ENCODE measurements at places on chromosomes 4 and X.

- DNase-seq = peak; percentile 21
These were observed 1.2 kb upstream of the EFHC2 start for GRCh38 chrX:44344687-44345086.

GRCh38 chr4:109184491-109184961 is 117.9 kb downstream of the COL25A1 start:
- DNase-seq = no peak

DNA sequence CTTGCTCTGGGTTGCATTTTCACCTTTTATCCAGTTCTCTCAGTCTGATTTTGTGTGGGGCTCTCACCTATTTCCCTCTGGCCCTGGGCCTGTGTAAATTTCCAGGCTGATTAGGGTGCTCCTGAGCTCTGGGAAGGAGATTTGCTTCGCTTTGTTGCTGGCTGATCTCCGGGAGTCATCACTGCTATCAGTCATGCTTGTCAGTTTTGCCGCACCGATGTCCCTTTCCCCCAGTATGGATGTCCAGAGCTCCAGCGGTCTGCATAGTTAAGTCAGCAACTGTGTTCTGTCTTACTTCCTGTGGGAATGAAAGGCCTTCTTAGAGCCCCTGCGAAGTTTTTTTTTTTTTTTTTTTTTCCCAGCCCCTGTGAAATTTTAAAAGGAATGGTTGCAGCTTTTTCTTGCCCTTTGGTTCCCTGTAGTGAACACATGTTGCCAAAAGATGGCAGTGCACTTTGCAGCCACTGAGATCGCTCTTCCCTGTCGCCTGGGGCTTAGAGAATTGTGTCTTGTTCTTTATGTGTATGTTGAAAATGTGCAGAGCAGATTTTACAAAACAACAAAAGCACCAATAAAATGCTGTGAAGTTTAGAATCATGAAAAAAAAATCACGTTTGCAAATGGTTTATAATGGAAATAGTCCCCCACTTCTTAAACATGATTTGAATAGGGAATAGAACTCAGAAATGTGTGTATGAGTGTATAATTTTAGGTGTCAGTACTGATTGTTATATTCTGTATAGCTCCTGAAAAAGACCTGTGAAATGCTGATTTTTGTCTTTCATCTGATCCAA is 109.1 kb upstream of the SLC4A4 start:
- DNase-seq = no peak

DNA sequence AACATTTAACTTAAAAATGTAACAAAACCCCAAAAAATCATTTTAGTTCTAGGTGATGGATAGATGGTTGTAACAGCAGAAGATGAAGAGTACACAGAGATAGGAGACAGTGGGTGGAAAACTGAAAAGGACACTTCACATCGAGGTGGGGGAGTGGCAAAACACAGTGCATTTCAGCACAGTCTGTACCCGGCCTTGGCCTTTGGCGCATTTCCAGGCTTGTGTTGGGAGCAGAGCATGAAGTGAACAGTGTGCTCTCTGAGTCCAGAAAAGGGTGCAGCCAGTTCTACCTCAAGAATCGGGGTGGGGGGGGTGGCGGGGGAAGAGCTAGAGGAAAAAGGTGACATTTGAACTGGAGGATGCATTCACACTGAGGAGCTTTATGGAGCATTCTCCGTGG is 4.3 kb downstream of the TSPYL2 start:
- DNase-seq = no peak

DNA sequence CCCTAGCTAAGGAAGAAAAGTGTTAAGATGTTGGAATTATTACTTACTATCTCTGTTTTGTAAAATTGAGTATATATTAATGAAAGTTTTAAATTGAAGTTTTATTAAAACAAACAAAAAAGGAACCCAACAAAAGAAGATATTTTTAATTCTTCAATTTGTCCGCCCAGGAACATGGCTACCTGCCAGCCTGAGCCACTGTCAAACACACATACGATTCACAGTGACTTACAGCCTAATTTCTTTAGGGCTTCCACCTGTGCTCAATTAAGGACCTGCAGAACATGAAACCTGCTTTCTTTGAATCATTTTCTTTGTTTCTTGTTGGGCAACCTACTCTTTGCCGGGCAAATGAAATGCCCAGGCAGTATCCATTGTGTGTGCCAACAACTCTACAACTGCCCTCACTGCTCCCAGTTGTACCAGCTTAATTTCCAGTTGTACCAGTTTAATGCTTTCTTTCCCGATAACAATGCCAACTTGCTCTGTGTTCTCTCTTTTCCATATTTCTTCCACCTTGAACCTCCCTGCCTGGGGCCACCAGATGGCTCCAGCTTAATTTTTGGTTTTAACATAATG is 181.7 kb downstream of the GBA3 start:
- DNase-seq = no peak

GRCh38 chr4:123652476-123652875 is 255.9 kb downstream of the SPRY1 start:
- no peak for DNase-seq

DNA sequence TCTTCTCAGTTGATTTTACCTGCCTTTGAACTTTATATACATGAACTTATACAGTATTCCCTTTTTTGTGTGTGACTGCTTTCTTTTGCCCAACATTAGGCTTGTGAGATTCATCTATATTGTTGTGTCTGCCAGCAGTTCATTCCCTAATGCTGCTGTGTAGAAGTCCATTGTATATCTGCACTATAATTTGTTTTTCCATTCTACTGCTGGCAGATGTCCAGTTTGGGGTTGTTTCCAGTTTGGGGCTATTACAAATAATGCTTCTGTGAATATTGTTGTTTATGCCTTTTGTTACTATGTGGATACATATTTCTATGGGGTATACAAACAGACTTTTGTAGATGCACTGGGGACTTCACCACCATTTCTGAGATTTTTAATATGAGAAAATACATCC is 268.4 kb downstream of the DCTD start:
- DNase-seq = no peak

- no peak for DNase-seq
These were observed 102.0 kb upstream of the GATB start for GRCh38 chr4:151862766-151863165.

- DNase-seq = no peak
These were observed 38.3 kb upstream of the PPP2R3B start for GRCh38 chrX:425056-425455.

DNA sequence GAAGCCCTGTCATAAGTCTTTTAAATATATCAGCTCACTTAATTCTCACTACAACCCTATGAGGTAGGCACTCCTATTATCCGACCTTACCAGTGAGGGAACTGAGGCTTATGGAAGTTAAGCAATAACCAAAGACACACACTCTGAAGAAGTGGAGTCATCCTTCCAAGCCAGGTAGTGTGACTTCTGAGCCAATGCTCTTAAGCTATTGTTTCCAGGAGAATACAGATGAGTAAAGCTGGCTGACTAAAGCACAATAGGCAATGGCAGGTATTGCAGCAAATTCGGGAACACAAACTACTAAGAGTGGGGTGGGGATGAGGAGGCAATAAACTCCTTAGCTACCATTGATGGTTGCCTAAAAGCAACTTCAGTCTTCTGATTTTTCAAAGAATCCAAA is 81.8 kb upstream of the KIT start:
- DNase-seq = no peak

- no peak for DNase-seq
These were observed 113.0 kb upstream of the TLR3 start for GRCh38 chr4:185955826-185956543.

- DNase-seq = no peak
These were observed 833.2 kb downstream of the CCSER1 start for GRCh38 chr4:90960433-90960832.

- no peak for DNase-seq
These were observed 27.4 kb downstream of the SMARCA1 start for GRCh38 chrX:129495900-129496299.

DNA sequence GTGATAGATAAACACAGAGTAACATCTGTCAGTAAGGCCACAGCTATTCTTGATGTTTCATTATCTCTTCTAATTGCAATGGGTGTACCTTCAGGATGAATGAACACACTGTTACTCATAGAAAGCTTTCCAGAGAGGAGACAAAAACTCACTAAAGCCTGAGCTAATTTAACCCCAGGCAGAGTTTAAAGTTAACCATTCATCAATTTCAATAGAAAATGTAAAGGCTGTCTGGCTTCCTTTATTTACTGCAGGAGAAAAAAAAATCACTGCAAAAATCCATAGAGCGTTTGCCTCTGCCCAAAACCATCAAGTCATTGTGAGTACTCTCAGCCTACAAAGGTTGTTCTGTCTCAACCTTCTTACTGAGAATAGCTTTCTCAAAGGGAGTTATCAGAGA is 376.9 kb downstream of the PPP4R3C start:
- DNase-seq = no peak

All from activated CD4-positive, alpha-beta memory T cell treated with anti-CD3 and anti-CD28 coated beads, Interleukin-2, amount 10 ng/mL, durations not matched to agents 7 days and 5 days (primary cell).